ENCODE measurements at places on chromosomes 2 and 18.

DNA sequence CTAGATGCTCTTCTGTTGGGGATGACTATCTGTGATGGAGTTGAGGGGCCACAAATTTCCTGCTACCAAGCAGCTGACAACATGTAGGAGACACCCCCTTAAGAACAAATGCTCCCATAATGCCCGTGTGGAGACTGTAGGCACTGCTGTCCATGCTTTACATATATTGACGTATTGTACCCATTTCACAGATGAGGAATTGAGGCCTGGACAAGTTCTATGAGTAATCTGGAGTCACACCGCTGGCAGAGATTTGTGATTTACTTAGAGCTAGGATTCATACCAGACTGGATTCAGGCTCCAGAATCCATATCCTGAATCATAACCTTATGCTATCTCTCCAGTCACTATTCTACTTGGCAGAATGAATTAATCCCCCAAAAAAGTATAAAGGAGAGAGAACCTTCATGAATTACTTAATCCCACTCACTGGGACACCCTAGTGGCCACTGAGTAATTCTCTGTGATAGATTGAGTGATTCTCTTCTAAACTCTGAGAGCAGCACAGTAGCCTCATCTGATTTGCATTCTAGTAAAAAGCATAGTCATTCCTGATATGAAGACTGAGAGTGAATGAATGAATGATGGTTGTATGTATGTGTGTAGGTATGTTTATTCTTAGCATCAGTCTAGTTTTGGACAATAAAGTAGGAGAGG is 460.7 kb upstream of the MEIS1 start:
- no peak for DNase-seq

DNA sequence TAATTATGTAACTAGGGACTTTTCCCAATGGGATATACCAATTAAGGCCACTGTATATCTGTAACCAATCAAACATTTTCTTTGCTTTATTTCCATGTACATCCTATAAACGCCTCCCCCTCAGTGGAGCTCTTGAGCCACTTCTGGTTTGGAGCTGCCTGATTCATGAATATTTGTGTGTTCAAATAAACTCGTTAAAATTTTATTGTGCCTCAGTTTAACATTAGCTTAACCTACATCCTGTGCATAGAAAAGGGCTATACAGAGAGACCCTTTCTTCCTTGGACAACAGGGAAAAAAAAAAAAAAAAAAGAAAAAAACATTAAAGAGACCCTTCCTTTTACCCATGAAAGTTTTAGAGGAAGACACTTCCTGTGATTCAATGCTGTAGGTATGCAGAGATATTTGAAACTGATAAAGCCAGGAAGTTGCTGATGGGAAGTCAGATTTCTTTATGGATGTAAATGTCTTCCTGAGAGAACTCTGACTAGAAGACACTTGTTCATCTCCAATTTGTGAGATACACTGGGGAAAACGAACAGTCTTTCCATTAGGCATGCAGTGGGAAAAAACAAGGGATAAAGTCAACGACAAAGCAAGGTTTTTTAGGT is 614.6 kb upstream of the SOX11 start:
- no peak for DNase-seq

GRCh38 chr18:3283908-3284307 is 22.0 kb downstream of the MYL12B start:
- DNase-seq = no peak

DNA sequence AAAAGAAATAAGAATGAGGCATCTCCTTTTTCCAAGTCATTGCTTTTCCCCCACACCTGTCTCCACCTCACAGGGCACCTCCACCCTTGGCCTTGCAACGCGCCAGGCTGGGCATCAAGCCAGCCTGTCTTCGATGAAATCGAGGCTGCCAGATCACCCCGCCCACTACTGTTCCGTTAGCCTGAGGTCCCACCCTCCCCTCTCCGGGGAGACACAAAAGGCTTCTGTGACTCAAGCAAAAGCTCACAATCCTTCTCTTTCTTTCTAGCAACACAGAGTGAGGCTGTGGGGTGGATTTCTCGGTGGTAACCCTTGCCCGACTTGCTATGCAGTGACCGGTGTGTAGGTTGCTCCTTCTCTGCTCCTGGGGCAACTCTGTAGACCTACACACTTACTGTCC is 9.9 kb downstream of the TNP1 start:
- no peak for DNase-seq

- DNase-seq = no peak
These were observed 677 bp downstream of the GAD1 start for GRCh38 chr2:170817093-170818035.

- DNase-seq = no peak
These were observed 26.5 kb upstream of the C2orf74 start for GRCh38 chr2:61135510-61135909.

DNA sequence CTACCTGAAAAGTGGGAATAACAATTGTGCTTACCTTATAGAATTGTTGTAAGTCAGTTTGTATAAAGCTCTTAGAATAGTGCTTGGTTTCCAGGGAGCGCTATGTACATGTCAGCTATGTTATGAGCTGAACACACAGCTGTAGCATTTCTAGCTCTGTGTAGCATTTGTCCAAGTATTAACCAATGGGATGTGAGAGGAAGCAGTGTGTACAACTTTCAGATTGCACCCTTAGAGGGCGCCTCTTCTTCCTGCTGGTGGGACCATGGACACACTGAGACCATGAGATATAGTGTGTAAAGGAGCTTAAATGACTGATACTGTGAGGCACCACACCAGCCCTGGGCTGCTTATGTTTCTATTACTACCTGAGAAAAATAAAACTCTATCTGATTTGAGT is 380.2 kb downstream of the LNPK start:
- DNase-seq = no peak

DNA sequence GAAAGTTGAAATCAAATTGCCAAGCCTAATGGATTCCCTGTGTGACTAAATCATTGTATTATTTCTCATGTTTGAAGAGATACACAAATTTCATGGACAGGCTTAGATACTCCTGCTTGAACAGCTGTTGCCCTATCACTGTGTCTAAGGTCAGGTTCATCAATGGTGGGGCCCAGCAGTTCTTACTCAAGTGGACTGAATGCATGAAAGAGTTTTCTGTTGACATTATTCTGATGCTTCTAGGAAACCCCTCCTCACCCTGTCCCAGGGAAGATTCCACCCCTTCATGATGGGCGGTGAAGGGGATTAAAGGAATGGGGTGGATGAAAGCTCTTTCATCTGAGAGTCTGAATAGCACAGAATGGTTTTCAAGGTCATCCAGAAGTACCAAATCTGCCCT is 148.8 kb downstream of the INO80D start:
- DNase-seq = no peak

DNA sequence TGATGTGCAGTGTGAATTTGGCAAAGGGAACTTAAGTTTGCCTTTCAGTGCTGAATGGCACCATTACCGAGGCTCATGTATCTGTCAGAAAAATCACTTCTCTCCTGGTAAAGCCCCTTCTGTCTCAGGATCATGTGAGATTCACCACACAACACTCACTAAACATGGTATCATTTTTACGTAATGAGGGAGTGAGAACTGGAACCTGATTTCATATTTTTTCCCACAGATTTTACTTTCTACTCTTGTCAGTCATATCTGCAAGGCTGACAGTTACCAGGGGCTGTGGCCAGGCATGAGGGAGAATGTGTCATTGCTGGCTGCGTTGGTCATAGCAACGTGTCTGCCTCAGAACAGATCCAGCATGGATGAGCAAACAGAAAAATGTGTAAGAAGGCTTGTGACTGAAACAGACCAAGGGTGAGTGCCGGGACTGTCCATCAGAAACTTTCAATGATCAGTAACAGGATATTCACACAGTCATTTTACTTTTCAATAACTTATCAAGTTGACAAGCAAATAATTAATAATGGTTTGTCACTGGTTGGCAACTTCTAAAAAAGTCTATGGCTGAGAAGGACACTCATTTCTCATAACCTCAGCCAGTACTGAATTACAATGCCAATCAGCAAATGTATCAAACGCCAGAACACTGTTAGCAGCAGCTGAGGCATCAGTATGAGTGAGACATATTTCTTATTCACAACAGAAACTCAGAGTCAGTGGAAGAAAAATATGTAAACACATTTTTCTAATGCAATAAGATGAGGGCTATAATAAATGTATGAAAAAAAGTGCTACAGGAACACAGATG is 100.5 kb downstream of the CDC42EP3 start:
- no peak for DNase-seq

DNA sequence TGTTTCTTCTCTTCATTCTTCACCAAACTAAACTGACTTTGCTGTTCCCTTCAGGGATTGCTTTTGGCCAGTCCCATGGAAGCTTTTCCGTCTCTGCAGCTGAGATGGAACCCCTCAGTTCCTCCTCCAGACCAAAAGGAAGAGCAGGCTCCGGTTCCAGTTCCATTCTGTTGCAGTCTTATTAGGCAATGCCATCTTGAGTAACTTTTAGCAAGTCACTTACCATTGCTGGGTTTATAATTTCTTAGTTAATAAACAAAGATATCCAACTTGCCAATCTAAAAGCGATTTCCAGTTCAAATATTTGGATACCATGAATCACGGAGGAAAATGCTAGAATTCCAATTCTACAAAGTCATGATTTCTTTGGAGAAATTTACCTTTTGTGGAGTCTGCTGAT is 214.3 kb upstream of the LYPD1 start:
- no peak for DNase-seq

DNA sequence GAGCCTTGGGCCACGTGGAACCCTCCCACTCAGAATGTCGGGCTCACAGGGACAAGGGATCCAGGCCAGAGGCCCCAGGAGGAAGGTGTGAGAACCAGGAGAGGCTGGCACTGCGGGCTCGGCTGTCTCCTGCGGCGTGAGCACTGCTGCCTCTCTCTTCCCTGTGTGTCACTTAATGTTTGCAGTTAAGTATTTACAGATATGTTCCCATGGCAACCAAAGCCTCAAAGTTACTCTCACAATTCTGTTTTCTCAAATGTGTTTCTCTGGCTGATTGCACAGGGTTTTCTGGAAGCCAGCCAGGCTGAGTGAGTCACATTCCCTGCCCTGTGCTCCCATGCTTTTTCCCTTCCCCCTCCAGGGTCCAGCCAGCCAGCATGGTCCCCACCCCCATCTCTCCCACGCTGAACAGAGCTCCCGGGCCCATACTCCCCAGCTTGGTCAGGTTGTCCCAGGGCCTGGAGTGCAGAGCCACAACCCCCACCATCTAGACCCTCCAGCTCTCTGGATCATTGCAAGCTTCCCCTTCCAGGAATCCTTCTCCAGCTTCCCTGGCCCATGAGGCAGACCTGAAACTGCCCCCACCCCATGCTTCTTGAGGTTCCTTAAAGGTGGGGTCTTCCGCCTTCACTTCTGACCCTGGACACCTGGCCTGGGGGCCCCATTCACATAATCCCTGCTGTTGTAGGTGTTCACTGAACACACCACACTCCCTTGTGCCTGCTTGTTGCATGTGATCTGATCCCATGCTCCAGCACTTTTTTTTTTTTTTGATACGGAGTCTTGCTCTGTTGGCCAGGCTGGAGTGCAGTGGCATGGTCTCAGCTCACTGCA is 265.9 kb downstream of the CELF4 start:
- DNase-seq = no peak
